Ureter (tissue), 1 donor: ENCODE measurements at places on chromosomes 2 and 18. TPM values are rescaled to one million over a fixed set of nuclear protein-coding genes. Genes with fewer than 3 reads are reported as not detected.

DNA sequence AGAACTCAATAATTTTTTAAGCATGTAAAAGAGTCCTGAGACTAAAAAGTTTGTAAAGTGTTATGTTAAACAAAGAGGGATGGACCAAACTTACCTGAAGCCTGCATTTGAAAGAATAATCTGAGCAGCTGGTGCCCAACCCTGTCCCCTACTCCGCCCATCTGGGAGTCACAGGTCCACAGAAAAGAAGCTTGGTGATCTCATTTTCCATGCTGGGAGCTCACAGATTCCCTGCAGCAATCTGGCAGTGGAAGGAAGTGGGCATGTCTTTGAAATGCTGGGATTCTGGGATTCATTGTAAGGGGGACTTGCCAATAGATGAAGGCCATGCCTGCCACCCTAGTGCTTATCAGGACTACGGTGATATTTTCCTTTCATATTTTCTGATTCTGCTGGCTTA, 17.9 kb downstream of the CDH2 start:
- DNase-seq = no peak

GRCh38 chr2:203683932-203684556, 22.4 kb upstream of the CD28 start:
- DNase-seq = no peak

GRCh38 chr2:220043155-220043989, 415.9 kb downstream of the SLC4A3 start:
- no peak for DNase-seq

- no peak for DNase-seq
These were observed 32.9 kb upstream of the PIK3C3 start for GRCh38 chr18:41922176-41922575.

TLX2 gene
- not detected for total RNA-seq

SNORC gene
- 7.3 TPM for total RNA-seq
